ENCODE measurements at places on chromosomes 1 and 21.

- DNase-seq = no peak
Observed at GRCh38 chr1:227059076-227059475, 119.0 kb downstream of the COQ8A start.

DNA sequence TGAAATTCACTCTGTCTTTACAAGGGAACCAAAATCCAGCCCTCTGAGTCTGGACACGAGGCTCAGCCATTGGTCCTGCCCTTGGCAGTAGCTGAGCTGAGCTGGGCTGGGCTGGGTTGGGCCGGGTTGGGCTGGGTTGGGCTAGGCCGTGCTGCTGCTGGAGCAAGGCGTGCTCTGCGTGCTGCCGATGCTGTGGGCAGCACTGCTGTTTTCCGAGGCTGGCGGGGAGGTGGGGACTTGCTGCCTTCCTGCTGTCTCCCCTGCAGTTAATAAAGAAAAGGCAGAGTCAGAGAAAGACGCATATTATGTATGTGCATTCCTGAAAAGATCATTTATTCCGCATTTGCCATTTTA lies 182.9 kb downstream of the CDC7 start:
- peak; percentile 57 for DNase-seq

DNA sequence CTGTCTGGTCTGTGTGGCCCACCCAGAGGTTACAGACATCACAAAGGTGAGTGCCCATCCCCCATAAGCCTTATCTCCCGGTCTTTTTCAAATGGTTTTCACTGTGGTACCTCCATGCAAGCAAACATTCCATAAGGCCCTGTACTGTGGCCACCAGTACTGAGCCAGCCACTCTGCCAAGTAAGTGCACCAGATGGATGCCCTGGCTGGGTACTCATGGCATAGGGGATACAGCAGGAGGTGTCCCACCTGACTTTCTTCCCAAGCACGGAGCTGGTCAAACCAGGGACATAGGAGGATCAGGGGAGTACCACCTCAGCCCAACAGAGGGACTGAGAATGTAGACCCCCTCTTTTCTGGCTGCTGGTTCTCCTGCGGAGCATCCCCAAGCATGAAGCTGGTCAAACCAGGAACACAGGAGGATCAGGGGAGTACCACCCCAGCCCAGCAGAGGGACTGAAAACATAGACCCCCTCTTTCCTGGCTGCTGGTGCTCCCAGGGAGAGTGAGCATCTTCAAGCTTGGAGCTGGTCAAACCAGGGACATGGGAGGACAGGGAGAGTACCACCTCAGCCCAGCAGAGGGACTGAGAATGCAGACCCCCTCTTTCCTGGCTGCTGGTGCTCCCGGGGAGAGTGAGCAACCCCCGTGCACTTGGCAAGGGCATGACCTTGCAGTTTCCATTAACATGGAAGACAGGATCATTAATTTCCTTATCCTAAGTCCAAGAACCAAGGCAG lies 81.8 kb upstream of the KLHDC7A start:
- no peak for DNase-seq

DNA sequence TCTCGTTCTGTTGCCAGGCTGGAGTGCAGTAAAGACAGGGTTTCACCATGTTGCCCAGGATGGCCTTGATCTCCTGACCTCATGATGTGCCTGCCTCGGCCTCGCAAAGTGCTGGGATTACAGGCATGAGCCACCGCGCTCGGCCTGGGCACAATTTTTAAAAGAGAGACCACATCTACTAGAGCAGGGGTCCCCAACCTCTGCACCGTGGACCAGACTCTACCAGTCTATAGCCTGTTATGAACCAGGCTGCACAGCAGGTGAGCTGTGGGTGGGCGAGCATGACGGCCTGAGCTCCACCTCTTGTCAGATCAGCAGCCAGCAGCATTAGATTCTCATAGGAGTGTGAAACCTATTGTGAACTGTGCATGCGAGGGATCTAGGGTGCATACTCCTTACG lies 20.8 kb downstream of the TNNT2 start:
- no peak for DNase-seq

GRCh38 chr1:157034137-157034800 lies 11.3 kb downstream of the ARHGEF11 start:
- DNase-seq = no peak

DNA sequence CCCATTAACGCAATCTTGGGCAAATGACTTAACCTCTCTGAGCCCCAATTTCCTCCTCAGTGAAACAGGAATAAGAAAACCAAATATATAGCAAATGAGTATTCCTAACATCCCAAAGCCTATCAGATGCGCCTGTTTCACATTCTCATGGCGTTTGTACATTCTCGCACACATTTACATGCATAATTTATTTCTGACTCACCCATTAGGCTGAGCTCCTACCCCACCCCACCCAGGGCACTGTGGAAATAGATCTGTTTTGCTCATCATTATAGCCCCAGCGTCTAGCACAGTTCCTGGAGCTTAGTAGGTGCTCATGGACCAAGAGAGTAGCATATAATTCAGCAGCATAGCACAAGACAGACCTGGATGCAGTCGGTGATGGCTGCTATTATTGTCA lies 146.1 kb upstream of the VANGL1 start:
- DNase-seq = no peak

DNA sequence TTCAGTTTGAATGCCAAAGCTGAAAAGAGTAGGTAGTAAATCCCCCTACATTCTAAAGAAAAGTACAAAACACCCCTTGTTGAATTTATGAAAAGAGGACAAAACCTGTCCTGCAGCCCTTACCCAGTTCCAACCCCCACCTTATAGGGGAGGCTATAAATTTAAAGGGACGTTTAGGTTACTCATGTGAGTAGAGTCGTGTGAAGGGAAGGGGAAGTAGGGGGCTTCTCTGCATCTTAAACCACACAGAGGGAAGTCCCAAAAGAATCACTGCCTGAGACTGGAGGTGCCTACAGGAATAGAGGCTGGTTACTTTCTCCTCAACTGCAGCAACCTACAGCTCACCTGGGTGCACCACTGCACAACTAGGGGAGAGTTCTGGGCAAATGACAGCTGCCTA lies 36.7 kb upstream of the KIRREL1 start:
- no peak for DNase-seq

GRCh38 chr1:26723013-26723991 lies 27.5 kb downstream of the ARID1A start:
- peak; percentile 81 for DNase-seq

Data from left ventricle myocardium superior (tissue), 1 donor.